ENCODE measurements at places on chromosomes 2 and 18.
A peak's percentile ranks its signal among the peaks of the same experiment; 100 is the strongest.

- DNase-seq, result peak; percentile 69
These were observed 60.6 kb downstream of the SLC16A14 start for GRCh38 chr2:230007931-230008707.

DNA sequence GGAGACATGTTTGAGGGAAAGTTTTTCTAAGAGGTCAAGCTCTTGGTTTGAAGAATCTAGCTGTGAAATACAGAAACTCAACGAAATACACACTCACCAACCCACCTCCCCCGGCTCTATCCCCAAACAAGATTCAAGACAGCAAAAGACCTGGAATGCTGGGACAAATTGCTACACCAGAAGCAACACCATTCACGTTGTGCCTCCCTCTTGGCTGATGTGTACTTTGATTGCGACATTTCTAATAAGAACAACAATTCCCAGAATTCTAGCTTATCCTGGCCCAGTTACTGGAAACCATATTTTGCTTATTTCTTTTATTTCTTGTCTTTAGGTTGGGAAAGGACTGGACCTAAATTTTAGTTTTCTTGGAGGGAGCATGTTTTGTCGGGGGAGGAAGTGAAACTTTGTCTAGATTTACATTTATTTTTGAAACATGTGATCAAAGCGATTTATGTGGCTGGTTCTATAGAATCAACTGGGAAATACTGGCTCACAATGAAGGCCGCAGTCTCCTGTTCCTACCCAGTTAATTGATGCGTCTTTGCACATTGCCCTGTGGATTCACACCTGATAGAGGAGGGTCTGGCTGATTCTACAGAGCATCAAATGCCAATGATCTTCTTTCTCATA lies 29.6 kb upstream of the LPIN1 start:
- no peak for DNase-seq

GRCh38 chr2:149902081-149902480 lies 314.5 kb upstream of the MMADHC start:
- DNase-seq, result no peak

DNA sequence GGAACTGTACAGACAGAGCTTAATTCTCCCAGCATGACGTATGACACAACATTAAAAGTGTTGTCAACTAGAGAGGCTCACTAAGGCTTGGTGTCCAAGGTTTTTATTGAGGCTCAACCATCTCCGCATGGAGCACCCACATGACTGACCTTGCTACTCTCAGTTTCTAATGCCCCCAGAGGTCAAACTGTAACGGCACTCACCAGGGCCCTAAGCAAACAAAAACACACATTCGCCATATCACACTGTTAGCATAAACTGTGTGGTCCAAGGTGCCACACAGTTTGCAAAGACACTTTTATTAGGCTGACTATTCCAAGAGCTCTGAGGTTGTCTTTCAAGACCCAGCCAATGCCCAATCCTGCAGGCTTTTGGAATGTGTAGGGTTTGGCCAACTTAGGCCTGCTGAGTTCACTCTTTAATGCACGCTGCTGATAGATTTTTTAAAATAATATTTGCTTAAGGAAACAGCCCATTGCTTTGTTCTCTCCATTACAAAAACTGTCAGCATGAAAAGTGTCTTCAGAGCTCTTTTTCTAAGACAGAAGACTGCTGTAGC lies 114.9 kb downstream of the DSC3 start:
- no peak for DNase-seq

DNA sequence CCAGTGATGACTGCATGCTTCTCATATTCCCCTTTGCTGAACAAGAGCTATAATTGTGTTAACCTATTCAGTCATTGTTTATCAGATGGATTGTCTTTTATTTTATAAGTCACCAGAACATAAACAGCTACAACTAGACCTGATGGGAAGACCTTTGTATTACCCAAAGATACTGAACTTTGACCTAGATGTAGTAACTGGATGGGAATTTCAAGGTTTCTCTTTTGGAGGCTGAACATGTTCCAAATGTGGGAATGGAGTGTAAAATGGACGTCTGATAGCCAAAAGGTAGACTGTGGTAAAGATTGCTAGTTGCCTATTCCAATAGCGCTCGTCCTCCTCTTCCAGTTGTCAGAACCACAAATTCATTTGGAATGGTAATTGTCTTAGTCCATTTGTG lies 56.4 kb upstream of the ST3GAL5 start:
- DNase-seq, result no peak

DNA sequence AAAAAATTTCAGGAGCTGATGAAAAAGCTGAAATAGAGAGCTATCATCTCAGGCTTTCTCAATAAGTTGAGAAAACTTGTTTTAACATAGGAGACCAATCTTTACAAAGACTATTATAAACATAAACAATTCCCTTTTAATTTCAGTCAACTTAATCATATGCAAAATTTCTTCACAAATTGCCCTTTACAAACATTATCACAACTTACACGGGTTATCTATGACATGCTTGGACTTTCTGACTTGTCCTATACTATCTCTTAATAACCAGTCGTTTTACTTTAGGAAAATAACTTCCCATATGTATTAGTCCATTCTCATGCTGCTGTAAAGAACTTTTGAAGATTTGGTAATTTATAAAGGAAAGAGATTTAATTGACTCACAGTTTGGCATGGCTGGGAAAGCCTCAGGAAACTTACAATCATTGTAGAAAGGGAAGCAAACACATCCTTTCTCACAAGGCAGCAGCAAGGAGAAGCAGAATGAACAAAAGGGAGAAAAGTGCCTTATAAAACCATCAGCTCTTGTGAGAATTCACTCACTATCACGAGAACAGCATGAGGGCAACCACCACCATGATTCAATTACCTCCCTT lies 1583.7 kb upstream of the CELF4 start:
- no peak for DNase-seq

DNA sequence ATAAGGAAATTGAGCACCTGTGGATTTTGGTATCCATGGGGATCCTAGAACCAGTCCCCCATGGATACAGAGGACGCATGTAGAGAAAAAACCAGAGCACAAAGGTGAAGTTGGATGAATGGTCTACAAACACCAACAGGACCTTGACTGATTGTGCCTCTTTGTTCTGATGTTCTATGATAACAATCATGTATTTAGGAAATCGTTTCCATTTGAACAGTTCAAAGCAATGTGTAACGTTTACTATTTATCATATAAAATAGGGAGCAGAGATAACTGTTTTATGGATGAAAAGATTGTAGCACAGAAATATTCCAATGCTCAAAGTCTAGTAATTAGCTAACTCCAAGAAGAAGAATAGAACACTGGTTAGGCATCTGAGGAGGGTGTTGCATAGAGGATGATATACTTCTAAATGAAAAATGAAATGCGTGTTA lies 116.3 kb upstream of the FN1 start:
- DNase-seq, result no peak

DNA sequence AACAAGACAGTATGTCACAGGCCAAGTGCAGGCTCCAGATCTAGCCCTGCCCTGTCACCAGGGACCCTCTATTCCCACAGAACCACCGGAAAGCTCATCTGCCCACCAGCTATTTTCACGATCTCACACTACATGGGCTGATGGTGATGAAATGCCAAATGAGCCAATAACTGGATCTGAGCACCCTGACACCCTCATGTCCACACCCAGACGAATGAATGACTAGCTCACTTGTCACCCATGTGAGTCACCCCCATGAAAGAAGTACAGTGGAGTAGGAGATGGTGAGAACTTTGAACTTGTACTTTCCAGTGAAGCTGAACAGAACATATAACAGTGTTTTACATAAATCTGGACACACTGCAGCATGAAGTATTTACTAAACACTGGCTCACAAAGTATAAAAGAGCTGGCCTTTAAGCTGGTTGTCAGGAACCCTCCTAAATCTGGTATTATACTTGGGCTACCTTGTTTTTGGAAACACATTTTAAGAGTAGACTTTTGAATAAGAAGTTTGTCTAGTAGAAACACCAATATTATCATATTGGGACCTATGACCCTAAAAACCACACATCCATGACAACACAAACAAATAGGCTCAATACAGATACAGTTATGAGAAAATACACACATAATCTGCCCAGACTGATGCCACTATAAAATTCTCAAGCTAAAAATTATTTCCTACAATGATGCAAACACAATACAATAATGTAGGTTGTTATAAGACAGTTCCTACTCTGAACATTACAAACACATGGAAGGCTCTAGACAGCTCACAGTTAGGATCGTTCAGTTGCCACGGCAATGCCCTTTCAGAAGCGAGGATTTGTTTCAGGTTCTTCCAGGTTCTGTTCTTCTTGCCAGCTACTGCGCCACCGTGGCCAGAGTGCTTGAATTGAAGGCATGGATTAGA lies 19.0 kb downstream of the INO80C start:
- peak; percentile 56 for DNase-seq

- DNase-seq, result no peak
These were observed 7.9 kb downstream of the MFSD6 start for GRCh38 chr2:190415794-190416775.

DNA sequence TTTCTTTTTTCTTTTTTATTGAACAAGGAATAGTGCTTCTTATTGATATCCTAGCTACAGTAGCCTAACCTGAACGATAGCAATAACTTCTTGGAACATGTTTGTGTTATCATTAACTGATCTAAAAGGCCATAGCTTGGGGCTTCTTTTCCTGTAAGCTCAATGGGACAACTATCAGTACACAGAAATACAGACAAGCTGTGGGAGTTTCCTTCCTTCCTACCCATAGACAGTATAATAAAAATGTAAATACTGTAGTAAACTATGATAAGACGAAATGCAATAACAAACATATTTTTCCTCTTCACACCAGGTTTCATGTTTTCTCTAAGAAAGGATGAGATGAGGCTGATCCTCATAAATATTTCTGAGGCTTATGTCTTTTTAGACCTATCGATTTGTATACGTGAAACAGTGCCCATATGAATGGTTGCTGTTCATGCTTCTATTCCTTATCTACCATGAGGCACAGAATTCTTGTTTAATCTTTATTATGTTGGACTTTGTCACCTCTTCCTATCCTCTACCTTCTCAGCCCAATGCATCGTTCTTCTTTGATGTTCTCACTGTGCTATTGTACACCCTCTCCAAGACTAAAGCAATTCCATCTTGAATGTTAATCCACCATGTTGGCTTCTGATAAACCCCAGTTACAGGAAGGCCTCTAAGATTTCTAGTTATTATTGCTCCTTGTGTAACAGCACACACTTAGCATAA lies 361.4 kb downstream of the DCC start:
- no peak for DNase-seq

DNA sequence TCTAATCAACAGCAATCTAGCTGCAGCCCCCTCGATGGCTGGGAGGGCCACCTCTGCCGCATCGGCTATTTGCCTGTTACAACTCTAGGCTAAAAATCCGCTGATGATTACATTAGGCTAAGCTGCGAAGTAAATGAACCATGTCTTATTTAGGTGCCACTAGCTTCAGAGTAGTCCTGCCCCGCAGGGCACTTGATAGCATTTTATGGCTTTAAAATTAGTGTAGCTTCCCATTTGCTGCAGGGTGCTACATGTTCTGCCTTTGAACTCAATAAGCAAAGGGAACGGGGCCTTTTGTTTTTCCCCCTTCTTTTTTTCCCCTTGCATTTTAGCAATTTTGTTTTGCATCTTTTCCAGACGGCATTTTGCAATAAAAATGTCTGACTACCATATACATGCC lies 270.2 kb downstream of the GBX2 start:
- DNase-seq, result no peak

- DNase-seq, result peak; percentile 48
These were observed 103.4 kb upstream of the RASGRP3 start for GRCh38 chr2:33372940-33373553.

GRCh38 chr2:217477583-217477982 lies 525.2 kb downstream of the TNS1 start:
- DNase-seq, result no peak

- DNase-seq, result no peak
These were observed 67.3 kb downstream of the LIPG start for GRCh38 chr18:49628881-49629795.

- DNase-seq, result no peak
These were observed 11.4 kb upstream of the XPO1 start for GRCh38 chr2:61549546-61549945.

DNA sequence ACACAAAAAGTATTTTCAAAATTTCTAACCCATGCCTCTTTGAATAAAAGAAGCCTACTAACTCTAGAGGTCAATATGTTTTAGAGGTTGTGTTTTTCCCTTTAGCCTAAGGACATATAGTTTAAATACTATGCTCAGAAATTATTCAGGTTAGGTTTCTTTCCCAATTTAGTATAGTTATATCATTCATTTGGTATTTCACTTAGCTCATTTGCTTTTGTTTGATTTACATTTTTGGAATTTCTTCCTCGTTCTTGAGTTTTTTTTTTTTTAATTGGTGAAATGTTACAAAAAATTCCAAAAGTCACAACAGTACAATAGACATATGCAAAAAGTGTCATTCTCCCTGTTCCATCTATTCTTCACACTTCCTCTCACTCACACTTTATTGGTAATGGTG lies 371.3 kb upstream of the TNP1 start:
- DNase-seq, result no peak

DNA sequence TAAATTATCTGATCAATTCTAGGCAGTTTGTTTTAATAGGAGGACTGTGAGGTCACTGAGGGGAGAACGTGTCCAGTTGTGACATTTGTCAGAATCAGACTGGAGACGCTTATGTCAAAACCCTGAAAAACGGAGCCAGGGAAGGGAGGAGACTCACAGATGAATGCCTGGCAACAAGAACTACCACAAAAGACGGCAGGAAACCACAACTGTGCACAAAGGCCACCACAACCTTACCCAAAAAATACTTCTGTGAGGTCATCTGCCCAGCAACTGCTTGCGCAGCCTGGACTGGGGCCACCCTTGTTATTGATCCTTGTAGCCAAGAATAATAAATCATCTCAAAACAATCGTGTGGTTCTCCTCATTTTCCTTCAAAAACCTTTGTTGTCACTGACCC lies 173.0 kb upstream of the ALKAL2 start:
- no peak for DNase-seq

GRCh38 chr2:54207666-54208195 lies 48.3 kb downstream of the TSPYL6 start:
- no peak for DNase-seq

GRCh38 chr2:53911434-53912189 lies 51.8 kb upstream of the GPR75 start:
- DNase-seq, result no peak

DNA sequence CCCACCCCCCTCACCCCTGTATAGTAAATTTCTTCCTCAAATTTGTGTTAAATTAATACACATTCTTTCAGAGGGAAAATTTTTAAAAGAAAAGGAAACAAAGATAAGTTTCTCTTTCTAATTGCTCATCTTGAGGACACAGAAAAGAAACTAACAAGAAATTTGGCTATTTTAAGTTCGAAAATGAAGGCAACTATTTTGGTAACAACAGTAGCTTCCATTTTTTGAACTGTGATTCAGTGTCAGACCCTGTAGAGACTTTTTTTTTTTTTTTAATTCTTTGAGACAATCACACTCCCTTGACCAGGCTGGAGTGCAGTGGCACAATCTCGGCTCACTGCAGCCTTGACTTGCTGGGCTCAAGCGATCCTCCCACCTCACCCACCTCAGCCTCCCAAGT lies 194.9 kb downstream of the SS18 start:
- DNase-seq, result no peak

DNA sequence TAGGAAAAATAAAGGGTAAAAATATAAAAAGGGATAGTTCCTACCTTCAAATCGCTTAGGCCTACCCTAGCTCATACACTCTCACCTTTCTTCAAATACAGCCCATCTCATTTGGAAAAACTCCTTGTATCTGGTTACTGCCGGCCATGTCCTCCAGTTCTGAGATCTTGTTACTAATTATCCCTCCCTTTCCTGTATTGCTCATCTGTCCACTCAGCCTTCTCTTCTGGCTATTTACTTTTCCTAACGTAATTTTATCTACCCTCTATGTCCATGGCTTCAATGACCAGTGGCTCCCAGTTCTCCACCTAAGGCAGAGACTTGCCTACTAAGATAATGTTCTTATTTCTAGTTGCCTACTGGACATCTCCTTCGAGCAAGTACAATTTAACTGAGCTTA lies 342.9 kb upstream of the ACVR2A start:
- DNase-seq, result no peak

All from hematopoietic multipotent progenitor cell treated with erythropoietin and hydrocortisone succinate and interleukin-3 and kit ligand, for 17 days (in vitro differentiated cells).